ENCODE measurements at places on chromosomes 5 and 9.

GRCh38 chr9:21554813-21555212 is 72.7 kb upstream of the IFNE start:
- no peak for DNase-seq

DNA sequence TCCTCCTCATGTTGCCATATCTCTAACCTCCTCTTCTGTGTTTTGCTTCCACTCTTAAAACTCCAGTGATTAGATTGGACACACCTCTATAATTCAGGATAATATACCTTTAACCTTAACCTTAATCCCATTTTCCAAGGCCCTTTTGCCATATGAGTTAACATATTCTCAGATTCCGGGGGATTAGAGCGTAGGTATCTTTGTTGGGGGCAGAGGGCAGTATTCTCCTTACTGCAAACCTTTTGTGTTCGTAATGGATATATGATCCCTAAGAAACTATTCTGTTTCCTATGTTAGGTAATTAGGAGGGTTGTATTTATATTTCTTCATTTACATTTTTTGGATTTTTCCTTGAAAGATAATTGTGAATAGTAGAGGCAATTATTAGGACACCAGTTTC is 99.5 kb downstream of the VPS13A start:
- DNase-seq = no peak

DNA sequence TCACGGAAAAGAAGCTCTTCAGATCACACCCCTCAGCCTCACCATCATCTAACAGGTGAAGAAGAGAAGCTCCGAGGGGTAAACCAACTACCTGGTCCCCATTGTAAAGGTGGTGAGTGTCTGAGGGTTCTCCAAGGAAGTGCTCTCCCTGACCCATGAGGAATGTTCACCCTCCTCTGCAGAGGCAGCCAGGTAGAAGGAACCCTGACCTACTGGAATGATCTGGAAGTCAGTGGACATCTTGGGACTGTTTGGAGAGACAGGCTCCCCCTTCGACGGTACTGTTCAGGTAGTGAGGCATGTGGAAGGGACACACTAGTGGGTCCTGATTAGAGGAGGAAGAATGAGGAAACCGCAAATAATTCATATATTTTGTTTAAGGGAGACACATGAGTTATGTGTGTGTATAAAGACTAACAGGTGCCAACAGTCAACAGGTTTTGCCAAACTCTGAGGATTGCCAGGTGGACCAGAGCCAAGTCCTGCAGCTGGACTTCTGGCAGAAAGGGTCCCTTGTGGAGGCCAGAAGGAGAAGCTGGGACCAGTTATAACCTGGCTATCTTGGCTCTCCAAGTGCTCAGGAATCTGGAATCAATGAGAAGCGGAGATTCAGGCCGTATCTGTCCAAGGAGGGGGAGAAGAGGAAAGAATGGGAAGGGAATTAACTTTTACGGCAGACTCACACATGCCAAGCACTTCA is 3.0 kb upstream of the ZBTB34 start:
- no peak for DNase-seq

GRCh38 chr5:34854459-34855174 is 15.7 kb downstream of the TTC23L start:
- DNase-seq = no peak

- no peak for DNase-seq
These were observed 19.3 kb upstream of the GNPDA1 start for GRCh38 chr5:142032150-142032549.

DNA sequence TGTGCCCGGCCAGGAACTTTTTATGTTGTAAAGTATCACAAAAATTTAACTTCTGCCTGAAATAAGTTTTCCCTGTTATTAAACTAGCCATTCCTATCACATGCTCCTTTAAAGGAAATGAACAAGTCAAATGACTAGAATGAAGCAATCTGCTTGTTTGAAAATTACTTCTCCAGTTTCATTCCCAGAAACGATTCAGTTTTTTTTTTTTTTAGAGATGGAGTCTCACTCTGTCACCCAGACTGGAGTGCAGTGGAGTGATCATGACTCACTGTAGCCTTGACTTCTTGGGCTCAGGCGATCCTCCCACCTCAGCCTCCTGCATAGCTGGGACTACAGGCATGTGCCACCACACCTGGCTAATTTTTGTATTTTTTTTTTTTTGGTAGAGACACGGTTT is 13.3 kb upstream of the GNG10 start:
- no peak for DNase-seq

DNA sequence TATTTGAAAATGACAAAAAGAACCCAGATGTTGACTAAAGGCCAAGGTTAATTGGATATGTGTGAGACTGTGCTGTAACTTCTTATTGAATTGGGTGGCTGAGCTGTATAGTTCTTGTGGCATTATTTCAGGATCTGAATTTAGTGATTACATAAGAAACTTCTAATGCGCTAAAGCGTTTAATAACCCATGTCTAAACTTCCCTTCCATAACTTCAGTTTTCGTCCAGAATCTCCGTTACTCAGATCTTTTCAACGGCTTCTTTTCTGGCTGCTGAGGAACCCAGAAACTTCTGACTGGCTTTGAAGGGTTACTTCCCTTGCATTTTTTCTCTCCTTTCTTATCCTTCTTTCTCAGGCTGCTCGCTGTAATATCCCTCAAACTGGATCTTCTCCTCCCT is 28.1 kb upstream of the C9orf72 start:
- DNase-seq = no peak
